Muscle of arm (tissue), 14 donors: ENCODE measurements at places on chromosomes 1 and 21. TPM values are rescaled to one million over a fixed set of nuclear protein-coding genes. Genes with fewer than 3 reads are reported as not detected.

DNA sequence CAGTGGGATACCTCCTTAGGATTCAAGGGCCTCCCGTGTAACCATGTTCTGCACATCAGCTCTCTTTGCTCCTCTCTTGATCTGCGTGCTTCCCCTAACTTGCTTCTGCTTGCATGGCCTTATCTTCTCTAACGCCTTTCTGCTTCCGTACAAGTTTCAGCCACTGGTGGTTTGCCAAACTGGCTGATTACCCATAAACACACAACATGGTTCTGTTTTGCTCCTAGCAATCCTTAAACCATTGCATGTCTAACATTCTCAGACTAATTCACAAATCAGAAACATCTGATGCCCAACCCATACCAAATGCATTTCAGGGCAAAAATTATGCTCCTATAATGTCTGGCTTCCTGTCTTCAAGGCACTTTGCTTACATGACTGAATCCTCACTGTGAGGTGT lies 166.4 kb downstream of the PBX1 start:
- DNase-seq = no peak

GRCh38 chr1:25799935-25800702 lies at the start of gene SELENON:
Gene SELENON (plus strand): TSS chr1:25800193. CDS start chr1:25800231, 38 bp downstream.
- peak; percentile 38 for DNase-seq

DNA sequence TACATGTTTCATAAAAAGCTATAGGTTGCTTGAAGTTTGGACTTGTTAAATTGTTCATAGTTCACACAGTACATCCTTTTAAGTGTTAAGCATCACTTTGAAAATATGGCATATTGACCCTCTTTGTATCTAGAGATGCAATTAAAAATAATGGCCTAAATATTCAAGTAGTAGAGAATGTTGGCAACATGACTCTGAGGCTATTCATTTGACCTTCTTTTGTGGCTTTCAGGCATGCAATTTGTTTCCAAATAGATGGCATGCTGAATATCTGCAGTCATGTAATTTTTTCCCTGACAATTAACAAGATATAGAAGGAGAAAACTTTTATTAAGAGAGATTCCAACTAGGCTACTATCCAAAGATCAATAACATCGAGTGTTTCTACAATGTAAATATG lies 230.5 kb upstream of the ZRANB2 start:
- DNase-seq = no peak

DNA sequence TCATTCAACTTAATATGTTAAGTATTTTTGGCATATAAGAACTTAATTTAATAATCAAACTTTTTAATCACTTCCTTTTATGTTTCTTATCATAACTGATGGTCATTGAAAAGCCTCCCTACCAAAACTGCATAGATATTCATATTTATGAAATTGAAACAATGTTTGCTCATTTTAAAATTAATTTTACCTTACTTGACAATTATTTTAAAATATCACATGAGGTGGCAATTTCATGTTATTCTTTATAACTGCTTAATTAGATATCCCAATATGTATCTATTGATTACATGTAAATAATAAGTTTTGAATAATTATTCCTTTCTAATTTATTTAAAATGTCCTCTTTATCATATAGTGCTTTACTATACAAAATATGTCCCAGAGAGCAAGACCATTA lies 266.1 kb upstream of the NRIP1 start:
- DNase-seq = no peak

HIVEP3 gene
- 2.8 TPM for polyA plus RNA-seq
